ELR (cell line): ENCODE measurements at places on chromosomes 12 and 14.
A peak's percentile ranks its signal among the peaks of the same experiment; 100 is the strongest.

DNA sequence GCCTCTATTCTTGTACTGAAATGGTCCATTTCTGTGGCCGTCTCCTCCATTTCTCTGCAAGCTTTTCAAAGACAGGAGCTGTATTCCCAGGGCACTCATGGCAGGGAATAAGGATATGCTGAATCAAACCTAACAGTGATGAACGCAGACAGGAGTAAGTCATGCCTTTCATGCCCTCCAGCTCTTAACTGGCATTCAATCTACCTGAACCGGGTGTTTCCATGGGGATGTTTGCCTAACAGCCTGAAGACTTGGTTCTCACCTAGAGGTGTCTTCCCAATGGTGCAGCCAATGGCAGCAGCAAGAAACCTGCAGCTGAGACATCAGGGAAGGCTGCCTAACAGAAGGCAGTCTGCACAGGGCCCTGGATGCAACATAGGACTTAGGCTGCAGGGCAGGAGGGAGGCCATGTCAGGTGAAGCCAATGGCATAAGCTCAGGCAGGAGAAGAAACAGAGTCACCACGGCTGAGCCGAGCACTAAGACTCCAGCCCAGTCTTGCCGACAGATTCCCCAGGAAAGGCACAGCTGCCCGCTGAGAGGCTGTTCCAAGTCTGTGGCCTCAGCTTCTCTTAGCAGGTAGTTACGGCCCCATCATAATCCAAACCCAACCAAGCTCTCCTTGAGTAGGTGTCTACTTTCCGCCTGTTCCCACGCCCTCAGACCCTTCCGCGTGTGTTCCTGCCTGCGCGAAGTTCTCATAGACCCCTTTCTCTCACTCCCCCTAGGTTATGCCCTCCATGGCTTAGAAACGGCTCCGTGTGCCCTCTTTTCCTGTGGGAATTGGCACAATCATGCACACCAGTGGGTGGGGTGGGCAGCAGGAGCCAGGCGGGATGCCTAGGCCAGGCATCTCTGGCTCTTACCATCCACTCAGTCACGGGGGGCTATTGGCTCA, 44.1 kb downstream of the VWF start:
- no peak for DNase-seq

GRCh38 chr12:10339053-10339840, 31.6 kb downstream of the KLRD1 start:
- peak; percentile 75 for DNase-seq

DNA sequence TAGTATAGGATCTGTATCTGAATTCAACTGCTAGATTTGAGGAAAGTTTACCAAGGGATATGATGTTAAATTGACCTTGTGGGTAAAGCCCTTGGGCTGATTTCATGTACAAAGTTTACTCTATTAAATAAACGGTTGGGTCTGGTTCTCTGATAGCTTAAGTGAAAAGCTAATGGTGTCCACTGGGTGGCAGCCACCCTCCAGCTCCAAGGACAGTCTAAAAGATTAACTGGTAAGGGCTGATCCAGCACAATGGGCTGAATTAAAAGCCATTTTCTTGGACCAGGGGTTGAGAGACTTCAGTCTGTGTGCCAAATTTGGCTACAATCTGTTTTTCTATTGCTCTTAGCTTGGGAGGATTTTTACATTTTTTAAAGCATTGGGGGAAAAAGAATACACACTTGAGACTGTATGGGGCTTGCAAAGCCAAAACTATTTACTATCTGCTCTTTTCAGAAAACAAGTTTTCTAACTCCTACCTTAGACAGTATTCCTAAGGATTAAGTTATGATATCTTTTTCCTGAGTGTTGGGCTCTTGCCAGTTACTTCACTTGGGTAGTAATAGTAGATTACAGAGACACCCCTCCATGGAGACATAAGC, 116.5 kb downstream of the GPHN start:
- peak; percentile 74 for DNase-seq

DNA sequence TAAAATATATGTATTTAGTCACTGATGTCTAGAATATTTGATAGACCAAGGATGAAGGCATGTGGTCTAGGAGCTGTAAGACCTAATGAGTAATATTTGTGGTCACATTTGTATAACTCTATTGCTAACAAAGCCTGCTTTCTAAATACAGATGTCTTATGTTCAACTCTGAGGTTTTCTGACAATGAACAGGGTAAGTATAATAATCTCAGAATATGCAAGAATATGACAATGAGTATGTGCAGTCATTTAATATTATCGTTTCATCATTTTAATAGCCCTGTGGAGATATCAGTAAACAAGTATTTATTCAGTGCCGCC, 389.6 kb downstream of the LRIG3 start:
- peak; percentile 92 for DNase-seq

- DNase-seq, result no peak
Measured at GRCh38 chr12:121048442-121048841, 9.4 kb upstream of the OASL start.

DNA sequence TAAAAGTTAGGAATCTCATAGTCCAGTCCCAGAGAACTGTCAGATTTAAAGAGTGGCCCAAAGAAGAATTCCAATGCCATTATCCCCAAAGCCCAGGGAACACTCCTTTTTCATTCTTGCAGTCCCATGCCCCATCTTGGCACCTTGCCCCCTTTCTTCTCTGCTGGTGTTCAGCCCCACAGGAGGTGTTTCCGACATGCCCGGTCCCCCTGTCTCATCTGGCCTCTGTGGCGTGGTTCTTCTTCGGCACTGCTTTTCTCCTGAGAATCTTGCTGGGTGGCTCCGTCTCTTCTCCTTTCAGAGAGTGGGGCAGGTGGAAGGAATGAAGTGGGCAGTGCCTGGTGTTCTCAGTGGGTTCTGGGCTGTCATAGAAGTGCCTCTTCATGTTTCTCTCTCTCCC, 64.7 kb downstream of the VCPKMT start:
- DNase-seq, result no peak

DNA sequence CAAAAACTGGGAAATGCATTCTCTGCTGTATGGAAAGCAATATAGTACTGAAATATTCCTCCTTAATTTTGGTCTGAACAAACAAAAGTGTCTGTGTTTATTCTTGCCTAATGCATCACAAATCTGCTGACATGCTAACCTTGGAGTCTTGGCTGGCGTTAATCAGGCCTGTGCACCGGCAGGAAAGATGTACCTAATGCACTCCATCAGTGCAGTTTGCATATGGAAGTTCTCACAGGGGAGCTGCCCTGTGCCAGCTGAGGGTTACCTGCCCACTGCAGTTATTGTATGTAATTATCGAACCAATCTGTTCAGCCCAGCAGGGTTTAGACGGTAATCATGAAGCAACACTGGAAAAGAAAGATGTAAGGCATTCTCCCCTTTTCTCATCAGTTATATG, 76.9 kb downstream of the VRK1 start:
- no peak for DNase-seq

DNA sequence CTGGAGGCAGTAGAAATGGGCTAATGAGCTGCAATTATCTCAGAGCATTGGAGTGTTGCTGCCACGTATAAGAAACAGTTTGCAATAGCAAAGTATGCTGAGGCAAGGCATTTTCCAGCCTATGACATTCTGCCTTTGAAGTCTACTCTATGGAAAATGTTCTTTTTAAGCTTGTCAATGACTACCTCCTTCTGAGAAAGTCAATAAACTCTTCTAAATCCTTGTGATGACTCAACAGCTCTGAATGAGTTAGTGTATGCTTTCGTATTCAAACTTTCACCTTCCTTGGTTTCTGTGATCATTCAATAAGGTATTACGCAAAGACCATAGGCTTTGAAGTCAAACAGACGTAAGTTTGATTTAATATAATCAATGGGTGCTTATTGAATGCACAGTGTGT, 111.2 kb downstream of the CAPZA3 start:
- peak; percentile 56 for DNase-seq

DNA sequence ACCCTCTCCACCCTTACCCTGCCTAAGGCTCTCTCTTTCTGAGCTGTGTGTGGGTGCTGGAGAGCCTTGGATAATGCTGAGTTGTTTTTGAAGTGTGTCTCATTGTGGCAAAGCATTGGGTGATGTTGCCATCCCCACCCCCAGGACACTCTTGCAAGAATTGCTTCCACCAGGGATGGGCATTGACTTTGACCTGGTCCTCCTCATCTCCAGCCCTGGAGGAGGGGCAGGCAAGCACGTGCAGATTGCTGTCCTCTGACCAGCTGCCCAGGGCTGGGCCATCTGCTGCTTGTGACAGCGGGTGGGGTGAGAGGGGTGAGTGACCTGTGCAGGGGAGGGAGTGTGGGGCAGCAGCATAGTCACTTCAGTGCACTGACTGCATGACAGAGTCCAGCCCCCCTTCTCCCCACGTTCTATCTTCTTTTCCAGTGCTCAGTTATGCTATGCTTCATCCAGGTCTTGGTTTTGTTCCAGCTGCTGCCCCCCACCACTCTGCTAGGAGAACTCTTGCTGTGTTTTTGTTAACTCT, 26.2 kb downstream of the SUSD6 start:
- DNase-seq, result no peak

DNA sequence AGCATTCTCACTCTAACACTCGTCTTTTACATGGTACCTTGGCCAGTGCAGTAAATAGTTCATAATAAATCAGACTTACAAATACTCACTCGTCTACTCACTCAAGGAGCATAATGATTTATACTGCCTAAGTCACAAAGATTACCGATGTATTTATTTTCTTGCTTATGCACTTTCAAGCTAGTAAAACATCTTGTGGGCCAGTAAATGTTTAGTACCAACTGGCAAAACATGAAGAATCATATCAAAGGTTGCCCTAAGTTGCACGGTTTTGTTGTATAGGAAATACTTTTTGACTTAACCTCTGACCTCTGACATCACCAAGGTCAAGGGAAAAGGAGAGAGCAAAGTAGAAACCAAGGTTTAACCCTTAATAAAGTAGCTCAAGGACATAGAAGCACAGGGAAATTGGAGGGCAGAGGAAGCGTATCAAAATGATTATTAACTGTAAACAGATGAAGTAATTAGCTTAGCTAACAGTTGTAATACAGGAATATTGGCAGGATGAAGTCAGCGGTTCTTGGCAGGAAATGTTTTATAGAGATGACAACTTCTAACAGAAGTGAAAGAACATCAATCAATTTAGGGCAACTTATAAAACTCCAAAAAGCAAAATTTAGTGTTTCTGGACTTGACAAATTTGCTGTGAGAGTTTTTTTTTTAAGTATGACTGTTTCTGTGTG, 131.9 kb downstream of the HMGA2 start:
- DNase-seq, result no peak

- DNase-seq, result peak; percentile 90
Measured at GRCh38 chr12:26317942-26318575, 122.7 kb downstream of the SSPN start.

- DNase-seq, result no peak
Measured at GRCh38 chr12:47986832-47987231, 17.4 kb downstream of the COL2A1 start.

- DNase-seq, result no peak
Measured at GRCh38 chr12:32497864-32498263, 98.5 kb downstream of the FGD4 start.

GRCh38 chr12:108468196-108468968, 46.7 kb upstream of the FICD start:
- peak; percentile 46 for DNase-seq

DNA sequence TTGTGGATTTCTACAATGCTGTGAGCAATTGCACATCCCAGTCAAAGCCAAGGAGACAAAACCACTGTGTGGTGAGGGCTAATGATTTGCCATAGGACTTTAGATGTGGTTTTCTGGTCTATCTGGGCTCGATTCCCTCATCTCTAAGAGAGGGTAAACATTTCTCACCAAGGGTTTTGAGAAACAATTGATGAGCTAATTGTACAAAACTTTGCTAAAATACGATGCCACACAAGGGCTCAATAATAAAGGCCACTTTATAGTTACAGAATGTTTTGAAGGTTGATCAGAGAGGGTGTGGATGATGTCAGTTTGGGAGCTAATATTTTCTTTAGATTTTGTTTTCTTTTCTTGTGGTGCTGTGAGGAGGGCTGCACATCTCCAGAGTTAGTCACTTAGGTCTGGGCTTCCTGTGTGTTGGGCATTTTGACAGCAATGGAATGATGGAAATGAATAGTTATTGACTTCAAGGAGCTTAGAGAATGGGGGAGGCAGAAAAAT, 60.8 kb upstream of the SLC38A4 start:
- DNase-seq, result peak; percentile 53

GRCh38 chr12:19128485-19128884, 1.0 kb upstream of the PLEKHA5 start:
- DNase-seq, result no peak

DNA sequence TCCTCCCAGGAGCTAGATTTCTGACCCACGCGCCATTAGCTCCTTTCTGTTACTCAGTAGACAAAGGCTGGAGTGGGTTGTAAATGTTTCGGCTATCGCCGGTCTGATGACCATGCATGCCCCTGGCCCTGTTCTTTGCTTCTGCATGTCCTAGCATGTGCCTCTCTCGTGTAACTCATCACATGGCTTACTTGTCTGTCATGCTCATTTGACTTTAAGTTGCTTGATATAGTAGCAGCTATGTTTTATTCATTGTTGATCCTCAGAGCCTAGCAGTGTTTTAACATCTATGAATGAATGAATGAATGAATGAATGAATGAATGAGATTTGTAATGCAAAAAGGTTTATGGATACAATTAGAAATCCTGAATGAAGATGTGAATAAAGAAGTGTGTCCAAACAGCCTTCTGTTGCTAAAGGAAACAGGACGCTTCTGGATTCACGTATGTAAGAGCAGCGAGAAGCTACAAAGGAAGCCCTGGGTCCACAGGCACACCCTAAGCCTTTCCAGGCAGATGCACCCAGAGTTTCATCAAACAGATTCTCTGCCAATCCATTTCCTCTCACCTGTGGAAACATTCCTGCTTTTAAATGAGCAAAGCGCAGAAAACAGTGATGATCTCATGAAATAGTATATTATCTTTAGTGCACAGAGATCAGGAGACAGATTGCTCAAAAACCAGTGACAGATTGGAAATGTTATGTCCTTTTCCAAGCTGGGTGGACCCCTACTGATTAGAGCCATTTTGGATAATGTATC, 3.4 kb downstream of the GSG1 start:
- DNase-seq, result peak; percentile 18

DNA sequence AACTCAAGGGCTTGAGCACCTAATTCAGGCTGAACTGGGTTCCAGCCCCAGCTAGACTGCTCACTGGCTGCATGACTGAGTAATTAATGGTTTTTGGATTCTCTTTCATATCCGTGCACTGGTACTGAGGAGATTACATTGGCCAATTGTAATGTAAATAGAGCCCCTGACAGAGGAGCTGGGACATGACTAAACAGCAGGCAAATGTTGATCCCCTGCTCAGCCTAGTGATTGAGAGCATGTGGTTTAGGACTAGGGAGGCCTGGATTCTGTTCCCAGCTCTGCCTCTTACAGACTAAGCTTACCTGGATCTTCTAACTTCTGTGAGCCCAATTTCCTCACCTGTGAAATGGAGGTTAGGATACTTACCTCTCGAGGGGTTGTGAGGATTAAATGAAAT, 204.3 kb downstream of the ESR2 start:
- DNase-seq, result no peak

DNA sequence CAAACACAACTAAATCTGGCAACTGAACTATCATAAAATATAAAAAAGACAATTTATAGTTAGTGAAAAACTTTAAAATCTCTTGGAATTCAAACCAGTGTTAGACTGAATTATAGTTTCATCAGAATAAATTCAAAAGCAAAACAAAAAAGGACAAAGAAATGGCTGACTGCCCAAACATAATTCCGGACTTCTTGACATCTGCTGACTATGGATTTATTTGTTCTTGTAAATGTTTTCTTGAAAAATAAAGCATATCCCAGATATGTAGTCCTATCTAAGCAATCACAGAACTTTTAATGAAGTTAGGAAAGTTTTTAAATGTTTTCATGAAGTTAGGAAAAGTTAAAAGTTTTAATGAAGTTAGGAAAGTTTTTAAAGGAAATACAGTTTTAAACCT, 45.8 kb upstream of the CNTN1 start:
- no peak for DNase-seq
